NCI-H748 treated with DMSO at 0.1 percent for 48 hours (cell line): ENCODE measurements at places on chromosomes 2 and 18.
A peak's percentile ranks its signal among the peaks of the same experiment; 100 is the strongest.

- DNase-seq: no peak
These were observed 1.2 kb upstream of the MRO start for GRCh38 chr18:50820901-50821520.

DNA sequence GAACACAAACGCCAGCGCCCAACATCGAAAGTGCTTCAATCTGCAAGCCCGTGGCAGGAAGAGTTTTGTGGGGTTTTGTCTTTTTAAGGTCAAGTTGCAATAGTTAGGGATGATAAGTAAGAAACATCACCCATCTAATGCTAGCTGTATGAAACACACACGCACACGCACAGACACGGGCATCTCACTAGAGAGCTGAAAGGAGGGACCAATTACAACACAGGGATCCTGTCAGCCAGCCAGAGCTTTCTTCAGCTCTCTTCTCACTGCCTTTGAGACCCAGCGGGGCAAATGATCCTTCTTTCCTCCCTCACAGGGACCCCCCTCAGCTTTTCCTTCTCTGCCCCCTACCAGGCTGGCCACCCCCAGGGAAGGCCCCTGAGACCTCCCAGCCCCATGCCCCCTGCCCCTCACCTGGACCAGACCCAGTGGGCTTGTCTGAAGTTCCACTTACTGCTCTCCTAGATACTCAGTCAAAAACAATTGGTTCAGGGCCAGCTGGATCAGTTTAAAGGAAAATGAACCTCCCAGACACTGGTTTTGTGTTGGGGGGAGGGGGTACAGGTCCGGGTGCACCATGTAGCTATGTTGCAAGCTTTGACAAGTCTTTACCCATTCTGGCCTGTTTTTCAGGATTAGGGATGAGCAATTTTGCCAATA, 17.9 kb downstream of the CYP26B1 start:
- DNase-seq: no peak

GRCh38 chr2:60847854-60848253, 33.5 kb upstream of the REL start:
- DNase-seq: no peak

- no peak for DNase-seq
These were observed 68.3 kb downstream of the NEB start for GRCh38 chr2:151665959-151666358.

- DNase-seq: peak; percentile 14
These were observed 762 bp downstream of the VPS4B start for GRCh38 chr18:63421514-63421913.

DNA sequence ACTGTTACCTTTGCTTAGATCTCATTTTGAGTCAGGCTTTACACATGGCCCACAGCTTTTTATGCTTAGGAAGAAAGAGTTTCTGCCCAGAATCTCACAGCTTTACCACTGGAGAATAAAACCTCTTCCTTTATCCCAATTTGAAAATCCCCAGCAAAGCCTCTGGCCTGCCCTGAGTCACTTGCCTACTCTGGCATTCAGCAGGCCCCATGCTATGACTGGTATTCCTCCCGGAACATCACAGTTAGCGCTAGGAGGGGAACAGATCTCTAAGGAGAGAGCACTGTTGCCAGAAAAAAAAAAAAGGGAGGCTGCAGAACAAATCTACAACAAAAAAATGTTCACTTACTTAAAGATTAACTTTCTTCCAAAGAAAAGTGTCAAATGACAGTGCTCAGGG, 152.9 kb upstream of the DNMT3A start:
- DNase-seq: no peak

DNA sequence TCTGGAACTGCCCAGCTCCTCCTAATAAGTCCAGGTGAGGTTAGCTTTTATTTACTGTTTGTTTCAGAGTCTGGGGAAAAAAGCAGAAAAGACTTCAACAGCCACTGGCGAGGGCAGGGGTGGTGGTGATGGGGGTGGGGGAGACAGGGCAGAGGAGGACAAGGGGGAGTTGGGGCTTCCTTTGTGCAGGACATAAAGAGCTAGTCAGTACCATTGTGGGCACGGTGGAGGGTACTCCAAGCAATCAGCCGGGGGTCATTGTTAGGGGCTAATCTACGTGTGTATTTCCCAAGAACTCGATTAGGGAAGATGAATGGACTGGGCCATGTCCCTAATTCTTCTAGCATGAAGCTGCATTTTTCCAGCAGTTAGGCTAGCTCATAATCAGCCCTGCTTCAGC, 2.8 kb upstream of the RAX start:
- peak; percentile 60 for DNase-seq

DNA sequence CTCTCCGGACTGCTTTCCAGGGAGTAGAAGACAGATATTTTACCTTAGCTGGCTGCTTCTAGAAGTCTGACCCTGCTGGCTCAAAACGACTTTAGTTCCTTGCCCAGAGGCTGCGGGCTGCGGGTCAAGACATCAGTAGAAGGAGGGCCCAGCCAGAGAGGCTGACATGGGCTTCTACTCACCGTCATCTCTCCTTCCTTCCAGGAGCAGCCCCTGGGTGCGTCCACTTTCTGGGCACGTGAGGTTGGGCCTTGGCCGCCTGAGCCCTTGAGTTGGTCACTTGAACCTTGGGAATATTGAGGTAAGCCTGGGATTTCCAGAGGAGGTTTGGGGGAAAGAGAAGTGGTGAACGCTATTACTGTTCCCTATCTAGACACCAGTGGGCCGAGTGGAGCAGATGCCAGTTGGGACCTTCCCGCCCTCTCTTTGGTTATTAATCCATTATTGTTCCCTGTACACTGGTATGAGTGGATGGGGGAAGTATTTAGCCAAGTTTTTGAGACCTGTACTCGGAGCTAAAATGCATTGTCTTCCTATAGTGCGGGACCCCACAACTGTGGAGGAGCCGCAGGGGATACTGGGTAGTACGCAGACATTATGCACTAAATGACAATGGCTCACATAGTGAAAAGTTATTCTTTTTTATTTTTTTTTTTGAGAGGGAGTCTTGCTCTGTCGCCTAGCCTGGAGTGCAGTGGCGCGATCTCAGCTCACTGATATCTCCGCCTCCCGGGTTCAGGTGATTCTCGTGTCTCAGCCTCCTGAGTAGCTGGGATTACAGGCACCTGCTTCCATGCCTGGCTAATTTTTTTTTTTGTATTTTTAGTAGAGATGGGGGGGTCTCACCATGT, 26.3 kb upstream of the CASP8 start:
- no peak for DNase-seq

GRCh38 chr2:201126308-201127151, 10.6 kb downstream of the CFLAR start:
- no peak for DNase-seq

DNA sequence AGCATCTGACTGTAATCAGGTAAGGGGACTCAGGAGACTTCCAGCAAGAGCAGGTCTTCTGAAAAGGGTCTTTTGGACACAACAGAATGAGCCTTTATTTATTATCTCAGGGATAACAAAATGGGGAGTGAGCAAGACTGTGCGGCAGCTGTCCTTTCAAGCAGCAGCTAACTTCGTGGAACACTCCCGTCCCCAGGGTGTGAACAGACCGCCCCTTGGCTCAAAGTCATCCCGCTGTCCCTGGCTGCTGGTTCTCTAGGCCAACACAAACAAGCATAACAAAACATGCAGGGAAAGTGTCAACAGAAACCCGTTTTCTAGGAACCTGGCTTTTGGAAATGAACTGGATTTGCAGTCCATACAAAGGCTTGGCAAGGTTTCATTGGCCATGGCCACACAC, 787.9 kb upstream of the FANCL start:
- DNase-seq: no peak

DNA sequence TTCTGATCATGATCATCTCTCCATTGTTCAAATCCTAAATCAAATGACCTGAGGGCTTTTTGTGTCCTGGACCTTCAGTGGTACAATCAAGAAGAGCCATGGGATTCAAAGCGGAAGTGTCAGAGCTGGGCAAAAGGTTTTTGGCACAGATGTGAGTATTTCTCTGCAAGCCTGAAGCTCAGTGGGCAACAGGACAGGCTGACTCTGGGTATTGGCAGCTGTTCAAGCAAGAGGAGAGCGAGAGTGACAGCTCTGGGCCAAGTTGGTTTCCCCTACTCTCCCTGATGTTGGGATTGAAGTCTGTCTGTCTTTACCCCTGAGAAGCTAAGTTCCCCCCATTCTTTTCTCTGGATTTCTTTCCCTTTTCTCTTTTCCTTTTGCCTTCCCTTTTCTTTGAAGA, 33.3 kb downstream of the DSEL start:
- no peak for DNase-seq

- no peak for DNase-seq
These were observed 27.5 kb downstream of the MAP2 start for GRCh38 chr2:209451209-209451834.

- DNase-seq: no peak
These were observed 222.0 kb downstream of the LDLRAD4 start for GRCh38 chr18:13440277-13441248.

GRCh38 chr18:37270038-37270665, 295.4 kb downstream of the CELF4 start:
- DNase-seq: no peak

GRCh38 chr2:59236723-59237122, 995.6 kb upstream of the FANCL start:
- no peak for DNase-seq
